ENCODE measurements at places on chromosomes 5 and 9.

GRCh38 chr9:19934301-19934871 is 145.5 kb upstream of the SLC24A2 start:
- no peak for DNase-seq

GRCh38 chr9:124869986-124870560 is 8.1 kb downstream of the ARPC5L start:
- DNase-seq = no peak

DNA sequence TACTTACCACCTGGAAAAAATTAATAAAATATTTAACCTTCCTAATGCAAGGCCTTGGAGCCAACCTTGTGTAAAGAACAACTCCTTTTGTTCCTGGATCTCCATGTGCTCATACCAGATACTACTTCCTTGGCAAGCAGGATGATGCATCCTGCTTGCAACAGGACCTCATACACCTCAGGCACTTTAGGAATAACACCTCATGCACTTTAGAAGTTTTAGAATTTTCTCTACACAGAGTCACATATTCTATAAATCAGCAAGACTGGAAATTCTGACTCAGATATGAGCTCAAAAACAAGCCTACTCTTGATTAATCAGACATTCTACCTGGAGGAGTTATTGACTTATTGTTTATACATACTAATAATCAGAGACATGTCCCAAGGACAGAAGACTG is 209.6 kb upstream of the CDH10 start:
- DNase-seq = no peak

DNA sequence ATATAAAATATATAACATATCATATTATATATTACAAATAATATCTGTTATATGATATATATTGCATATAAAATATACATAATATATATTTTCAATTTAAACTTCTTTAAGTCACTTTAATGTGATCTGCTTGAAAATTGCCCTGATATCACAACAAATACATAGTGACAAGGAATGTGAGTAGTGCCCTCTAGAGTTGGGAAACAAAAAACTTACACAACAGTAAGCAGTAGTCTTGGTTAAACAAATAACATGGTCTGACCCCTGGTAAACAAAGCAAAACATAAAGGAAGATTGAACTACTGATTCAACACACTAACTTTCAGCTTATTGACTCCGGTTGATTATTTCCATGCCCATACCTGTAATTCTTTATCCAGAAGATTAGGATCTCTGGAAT is 188.3 kb upstream of the NMUR2 start:
- no peak for DNase-seq

GRCh38 chr5:9249231-9249630 is 296.6 kb downstream of the SEMA5A start:
- no peak for DNase-seq

DNA sequence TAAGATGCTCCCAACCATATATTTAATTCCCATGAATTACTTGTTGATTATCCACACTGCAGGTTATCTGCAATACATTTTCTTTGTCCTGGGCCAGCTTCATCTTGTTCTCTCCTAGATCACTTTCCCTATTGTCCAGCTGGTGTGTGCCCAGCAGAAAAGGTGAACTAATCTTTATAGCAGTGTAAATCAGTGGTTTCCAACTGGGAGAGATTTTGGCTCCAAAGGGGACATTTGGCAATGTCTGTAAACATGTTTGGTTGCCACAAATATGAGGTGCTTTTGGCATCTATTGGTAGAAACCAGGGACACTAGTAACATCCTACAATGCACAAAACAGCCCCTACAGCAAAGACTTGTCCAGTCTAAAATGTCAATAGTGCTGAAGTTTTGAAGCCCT is 20.1 kb upstream of the ERBIN start:
- DNase-seq = no peak

GRCh38 chr5:138632900-138633489 is 57.8 kb upstream of the HSPA9 start:
- no peak for DNase-seq

DNA sequence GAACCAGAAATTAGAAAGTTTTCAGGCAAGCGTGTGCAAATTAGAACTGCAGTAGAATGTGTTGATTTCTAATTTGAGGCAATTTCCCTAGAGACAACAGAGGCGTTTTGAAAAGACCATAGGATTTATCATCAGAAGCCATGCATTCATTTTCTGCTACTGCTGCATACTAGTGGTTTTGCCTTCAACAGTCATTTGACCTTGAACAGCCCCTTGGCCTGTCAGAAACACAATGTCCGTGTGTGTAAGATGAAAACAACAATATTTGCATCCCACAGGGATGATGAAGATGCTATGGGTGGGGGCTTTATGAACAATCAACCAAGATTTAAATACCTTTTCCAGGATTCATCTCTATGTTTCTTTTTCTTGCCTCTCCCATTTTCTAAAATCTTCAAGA is 73.7 kb downstream of the PDE4D start:
- DNase-seq = no peak

- no peak for DNase-seq
These were observed 75.0 kb downstream of the TTC39B start for GRCh38 chr9:15231788-15232635.

DNA sequence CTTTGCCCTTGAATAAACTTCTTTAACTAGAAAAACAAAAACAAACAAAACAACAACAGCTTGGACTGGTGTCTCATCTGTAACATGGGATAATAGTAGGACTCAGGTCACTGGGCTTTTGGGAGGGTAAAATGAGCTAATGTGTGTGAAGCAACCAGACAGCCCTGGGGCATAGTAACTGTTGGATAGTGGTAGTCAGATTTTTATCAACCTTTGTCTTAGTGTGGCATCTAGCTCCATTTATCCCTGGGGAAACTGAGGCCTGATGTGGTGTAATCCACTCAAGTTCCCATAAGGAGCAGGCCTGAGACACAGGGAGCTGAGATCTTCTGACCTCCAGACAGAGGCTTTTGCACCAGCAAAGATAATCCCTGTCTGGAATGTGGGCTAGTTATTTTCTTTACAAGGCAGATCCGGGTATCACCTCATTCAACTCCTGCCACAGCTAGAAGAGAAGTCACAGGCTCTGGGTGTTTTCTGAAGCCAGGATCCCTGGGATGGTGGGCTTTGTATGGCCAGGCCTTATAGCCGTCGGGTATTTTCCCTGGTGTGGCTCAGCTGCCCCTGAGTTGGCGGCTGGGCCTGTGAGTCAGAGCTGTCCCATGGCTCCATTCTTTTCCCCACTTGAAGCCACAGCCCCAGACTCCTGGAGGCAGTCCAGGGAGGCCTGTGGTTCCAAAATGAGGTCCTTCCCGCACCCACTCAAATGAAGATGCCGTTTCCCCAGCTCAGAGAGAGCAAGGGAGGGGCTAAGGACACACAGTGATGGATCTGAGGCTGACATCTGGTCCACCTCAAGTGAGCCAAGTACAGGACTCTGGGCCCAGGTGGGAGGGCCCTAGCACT is 26.1 kb upstream of the CSF1R start:
- DNase-seq = no peak

- DNase-seq = no peak
These were observed 15.3 kb upstream of the NINJ1 start for GRCh38 chr9:93149361-93149760.

DNA sequence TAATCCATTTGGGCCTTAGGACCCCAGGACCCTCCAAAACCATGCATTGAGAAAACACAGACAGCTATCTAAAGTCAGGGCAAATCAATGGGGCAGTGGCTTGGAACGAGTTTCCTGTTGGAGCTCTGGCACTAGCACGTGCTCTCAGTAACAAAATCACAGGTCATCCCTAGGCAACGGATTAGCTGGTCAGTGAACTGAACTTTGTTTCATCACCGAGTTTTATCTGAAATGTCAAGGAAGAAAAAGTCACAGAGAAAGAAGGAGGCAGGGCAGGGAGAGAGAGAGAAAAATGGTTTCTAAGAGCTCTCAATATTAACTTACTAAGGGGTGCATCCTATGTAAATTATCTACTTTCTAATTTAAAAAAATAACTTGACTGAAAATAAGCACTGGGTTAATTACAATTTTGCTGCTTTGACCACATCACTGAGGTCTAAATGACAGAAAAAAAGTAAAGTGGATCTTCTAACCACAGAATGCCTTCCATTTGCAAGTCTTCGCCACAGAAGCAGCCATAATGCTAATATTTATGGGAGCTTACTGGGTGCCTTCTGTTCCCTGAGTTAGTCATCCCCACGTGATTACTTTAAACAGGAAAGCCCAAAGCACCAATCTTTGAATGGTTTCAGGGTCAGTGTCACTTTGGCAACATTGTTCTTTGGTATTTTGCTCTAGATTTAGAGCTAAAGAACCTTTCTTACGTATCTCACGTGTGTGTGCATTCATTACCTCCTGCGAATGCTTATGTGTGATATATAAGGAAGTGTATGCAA is 503.9 kb downstream of the RASEF start:
- no peak for DNase-seq

DNA sequence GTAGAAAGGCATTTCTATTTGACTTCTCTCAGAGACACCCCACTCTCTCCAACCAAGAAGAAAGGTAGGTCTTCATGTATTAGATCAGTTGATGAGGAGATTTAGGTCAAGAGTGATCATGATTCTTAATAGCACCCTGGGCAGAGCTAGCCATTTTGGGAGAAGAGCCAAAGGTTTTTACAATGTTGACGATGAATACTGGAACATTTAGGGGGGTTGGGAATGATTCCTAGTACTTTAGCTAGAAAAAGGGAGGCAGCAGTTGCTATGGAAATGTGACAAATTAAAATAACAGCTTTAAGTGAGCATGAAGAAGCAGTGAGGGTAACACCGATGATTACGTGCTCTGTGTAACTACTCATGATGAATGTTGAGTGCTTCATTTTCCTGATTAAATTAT is 9.5 kb upstream of the RPS23 start:
- DNase-seq = no peak

- DNase-seq = peak; percentile 9
These were observed 203.8 kb downstream of the SNCAIP start for GRCh38 chr5:122515709-122516431.

- DNase-seq = no peak
These were observed 16.5 kb downstream of the CSF2 start for GRCh38 chr5:132090107-132090506.

GRCh38 chr9:71878327-71879274 is 32.4 kb downstream of the ABHD17B start:
- DNase-seq = no peak

DNA sequence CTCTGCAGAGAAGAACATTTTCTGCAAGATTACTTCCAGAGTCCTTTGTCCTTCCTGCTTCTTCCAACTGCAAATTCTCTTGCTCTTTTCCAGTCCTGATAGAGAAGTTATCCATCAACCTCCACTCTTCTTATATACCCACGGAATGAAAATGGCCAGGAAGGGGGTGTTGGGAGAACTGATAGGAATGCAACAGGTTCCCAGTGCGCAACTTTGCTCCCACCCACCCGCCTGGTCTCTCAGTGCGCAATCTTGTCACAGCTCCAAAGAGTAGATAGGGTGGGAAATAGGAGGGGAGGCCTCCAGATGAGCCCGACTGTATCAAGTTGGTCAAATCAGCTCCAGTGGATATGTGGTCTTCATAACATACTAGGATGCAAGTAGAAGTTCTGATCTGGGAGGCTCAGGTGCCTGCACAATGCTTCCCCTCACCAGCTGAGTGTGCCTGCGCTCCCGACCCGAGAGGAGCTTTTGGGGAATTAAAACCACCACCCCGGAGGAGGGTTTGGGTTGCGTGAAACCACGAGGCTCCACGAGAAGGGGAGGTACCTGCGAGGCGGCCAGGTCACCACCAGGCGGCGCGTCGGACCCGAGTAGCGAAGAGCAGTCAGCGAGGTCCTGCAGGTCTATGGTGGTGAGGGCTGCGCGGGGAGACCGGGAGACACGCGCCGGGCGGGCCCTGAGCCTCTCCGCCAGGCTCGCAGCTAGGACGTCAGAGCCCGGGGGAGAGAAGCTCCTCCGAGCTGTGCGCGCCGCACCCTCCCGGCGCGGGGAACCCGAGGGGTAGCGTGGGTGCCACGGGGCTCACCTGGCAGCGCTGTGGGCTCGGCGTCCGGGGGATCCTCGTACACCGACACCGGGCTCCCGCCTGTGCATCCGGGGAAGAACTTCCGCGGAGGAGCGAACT is 835 bp downstream of the MCIDAS start:
- DNase-seq = no peak

GRCh38 chr5:58188262-58188651 is 271.6 kb downstream of the PLK2 start:
- no peak for DNase-seq

DNA sequence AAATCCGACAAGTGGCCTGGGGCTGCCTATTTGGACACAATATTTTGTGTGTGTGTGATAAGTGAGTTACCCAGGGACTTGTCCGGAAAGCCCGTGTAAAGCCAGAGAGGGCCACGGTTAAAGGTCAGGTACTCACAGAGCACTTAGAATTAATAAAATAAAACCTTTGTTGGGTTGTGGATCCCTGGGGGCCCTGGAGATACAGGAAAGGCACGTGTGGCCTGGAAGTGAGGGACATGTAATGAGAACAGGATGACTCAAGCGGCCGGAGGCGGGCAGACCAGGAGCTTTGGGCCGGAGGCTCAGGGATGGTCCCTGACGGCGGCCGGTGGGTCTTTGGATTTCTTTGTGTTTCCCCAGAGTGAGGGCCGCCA is 1.0 kb downstream of the DMRT2 start:
- DNase-seq = no peak

GRCh38 chr5:93226202-93226735 is 354.8 kb downstream of the NR2F1-AS1 start:
- no peak for DNase-seq

GRCh38 chr5:7941692-7942091 is 72.7 kb downstream of the MTRR start:
- peak; percentile 26 for DNase-seq

- DNase-seq = no peak
These were observed 410.1 kb downstream of the MAT2B start for GRCh38 chr5:163915481-163915961.

GRCh38 chr5:191949-192690 is 825 bp downstream of the LRRC14B start:
- DNase-seq = no peak

DNA sequence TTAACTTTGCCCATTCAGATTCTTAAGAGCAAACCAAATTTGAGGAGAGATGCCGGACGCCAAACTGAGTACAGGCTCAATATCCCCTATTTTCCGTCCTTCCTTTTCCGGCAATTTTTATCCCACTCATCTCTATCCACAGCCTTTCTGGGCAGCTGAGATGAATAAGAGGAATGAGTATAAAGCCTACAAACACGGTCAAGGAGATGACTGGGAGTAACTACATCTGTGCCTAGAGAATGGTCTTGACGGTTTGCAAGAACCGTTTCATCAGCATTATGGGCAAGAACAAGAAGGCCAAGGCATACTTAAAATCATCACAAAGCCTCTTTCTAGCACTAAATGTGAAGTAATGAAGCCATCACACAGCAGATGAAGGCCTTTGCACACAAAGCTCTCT is 227.3 kb downstream of the DCP2 start:
- DNase-seq = no peak

GRCh38 chr9:91677331-91677730 is 253.7 kb upstream of the NFIL3 start:
- DNase-seq = no peak

DNA sequence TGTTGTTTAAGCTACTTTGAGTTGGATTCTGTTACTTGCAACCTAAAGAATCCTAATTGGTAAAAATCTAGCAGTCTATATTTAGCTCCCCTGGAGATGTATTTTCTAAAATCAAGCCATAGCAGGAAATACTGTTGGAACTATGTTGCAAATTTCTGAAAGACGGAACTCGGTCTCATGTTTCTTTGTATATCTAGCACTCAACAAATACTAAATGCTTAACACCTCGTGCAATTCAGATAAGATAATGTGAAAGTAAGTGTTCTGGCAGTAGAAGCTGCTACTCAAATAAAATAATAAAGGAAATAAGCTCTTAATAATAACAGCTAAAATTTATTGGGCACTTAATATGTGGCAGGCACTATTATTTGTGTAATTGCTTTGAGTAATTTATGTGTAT is 10.9 kb upstream of the PRELID2 start:
- no peak for DNase-seq

- no peak for DNase-seq
These were observed 118.8 kb upstream of the RPS23 start for GRCh38 chr5:82396871-82397514.

Measured in NCI-H510A (cell line).